IMR-90 (cell line): ENCODE measurements at places on chromosomes 11 and 22.
A peak's percentile ranks its signal among the peaks of the same experiment; 100 is the strongest.

DNA sequence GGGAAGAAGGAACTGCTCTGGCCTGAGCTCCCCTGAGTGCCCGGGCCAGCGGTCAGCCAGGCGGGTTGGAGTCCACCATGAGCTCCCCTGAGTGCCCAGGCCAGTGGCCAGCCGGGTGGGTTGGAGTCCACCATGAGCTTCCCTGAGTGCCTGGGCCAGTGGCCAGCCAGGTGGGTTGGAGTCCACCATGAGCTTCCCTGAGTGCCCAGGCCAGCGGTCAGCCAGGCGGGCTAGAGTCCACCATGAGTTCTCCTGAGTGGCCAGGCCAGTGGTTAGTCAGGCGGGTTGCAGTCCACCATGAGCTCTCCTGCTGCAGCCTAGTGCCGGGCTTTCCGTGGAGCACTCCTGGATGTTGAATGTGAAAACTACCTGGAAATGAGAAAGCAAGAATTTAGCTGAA lies 844.0 kb downstream of the TBC1D22A start:
- H3K27me3 ChIP-seq: no peaks in the 10 kb centered on the region
- no peaks in the 10 kb centered on the region for H3K36me3 ChIP-seq
- H3K27ac ChIP-seq: no peak overlapping the region
- DNase-seq: no peak

DNA sequence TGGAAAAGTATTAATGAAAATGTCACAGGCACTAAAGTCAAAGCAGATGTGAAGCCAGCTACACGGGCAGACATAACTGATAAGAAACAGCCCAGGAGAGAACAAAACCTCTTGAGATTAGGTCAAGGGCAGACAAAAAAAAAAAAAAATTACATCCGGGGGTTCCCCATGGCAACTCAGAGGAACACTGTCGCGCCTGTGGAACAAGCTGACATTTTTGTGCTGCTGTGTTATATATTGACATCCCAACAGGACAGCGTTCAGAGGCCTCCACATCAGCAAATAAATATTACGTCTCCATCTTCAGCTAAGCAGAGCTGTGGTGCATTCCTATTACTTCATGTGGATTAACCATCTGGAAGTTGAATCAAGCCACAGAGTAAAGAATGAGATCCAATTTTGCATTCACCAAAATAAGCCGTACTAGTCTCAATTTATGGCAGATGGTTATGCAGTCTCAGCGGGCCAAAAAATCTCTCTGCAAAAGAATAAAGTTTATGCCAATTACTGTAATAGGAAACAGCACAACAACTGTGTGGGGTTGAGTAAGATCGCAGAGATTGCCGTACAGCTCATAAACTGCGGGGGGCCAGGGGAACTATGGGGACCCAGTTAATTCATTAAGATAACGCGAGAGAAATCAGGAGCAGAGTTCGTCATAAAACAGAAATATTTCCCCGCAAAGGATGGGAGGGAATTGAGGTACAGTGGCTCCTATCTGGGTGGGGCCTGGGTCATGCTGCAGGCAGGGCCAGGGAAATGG lies 41.3 kb upstream of the MN1 start:
- H3K4me3 ChIP-seq: no peak overlapping the region
- H3K27me3 ChIP-seq: no peaks in the 10 kb centered on the region
- peaks cover 9% of the 10 kb centered on the region for H3K4me1 ChIP-seq
- H3K27ac ChIP-seq: no peak overlapping the region
- DNase-seq: no peak

DNA sequence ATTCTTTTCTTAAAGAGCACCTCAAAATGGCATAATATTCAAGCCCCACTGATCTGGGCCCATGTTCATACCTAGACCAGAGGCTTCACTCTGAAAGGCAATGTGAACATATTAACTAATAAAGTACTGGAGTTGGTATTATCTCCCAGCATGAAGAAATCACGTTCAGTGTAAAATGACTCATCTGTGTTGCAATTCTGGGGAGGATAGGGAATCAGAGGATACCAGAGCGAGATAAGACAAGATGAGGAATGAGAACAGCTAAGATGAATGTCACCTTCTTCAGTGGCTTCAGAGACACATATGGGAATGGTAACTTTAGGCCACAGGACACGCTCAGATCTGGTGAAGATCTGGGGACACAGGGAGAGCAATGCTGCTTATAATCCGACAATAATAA lies 121.1 kb downstream of the NTM start:
- H3K4me1 ChIP-seq: no peaks in the 10 kb centered on the region
- H3K27ac ChIP-seq: no peak overlapping the region
- peaks cover 2% of the 10 kb centered on the region for H3K27me3 ChIP-seq
- H3K4me3 ChIP-seq: no peak overlapping the region

- no peak overlapping the region for H3K27ac ChIP-seq
- DNase-seq: no peak
- no peaks in the 10 kb centered on the region for H3K27me3 ChIP-seq
- H3K4me3 ChIP-seq: no peak overlapping the region
Measured at GRCh38 chr11:62139526-62140303, 15.9 kb downstream of the INCENP start.

DNA sequence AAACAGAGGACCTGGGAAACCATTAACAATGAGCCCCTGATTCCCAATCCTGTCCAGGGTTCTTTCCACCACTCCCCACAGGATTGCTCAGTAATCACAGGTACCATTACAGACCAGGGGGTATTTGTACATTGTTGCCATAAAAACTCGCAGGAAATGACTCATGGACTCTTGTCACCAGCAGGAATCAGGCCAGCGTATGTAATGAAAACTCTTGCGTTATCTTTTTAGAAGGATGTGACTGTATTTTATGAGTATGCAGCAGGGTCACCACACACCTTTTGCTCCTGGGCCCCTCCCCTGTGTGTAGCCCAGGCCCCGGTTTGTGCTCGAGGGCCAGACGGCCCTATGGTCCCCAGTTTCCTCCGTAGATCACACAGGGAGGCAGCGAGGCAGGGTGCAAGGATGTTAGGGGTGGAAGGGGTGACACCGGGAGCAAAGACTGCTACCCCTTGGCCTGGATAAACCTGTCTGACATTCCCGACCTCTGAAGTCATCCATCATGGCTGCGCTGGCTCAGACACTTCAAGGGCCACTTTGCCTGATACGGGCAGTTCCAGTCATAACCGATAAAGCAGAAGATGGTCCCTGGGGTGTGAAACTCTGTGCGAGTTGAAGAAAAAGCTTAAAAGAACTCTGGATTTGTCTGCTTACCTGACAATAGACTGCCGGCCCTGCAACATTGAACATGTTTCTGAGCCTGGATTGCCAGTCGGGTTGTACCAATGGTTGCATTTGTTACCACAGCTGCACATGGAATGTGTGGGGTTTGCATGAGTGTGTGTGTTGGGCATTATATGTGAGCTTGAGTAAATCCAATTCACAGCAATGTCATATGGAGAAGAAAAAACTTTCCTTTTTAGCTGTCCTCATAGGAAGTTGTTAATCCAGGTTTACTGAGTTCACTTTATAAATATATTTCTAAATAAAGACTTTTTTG lies 56.9 kb downstream of the MICAL2 start:
- H3K36me3 ChIP-seq: peaks cover 23% of the 10 kb centered on the region
- DNase-seq: peak; percentile 97
- H3K27me3 ChIP-seq: no peaks in the 10 kb centered on the region

GRCh38 chr11:62241095-62241494 lies 944 bp upstream of the SCGB1D2 start:
- H3K4me3 ChIP-seq: no peak overlapping the region
- peaks cover 3% of the 10 kb centered on the region for H3K27me3 ChIP-seq
- no peaks in the 10 kb centered on the region for H3K4me1 ChIP-seq
- no peaks in the 10 kb centered on the region for H3K36me3 ChIP-seq
- H3K27ac ChIP-seq: no peak overlapping the region

DNA sequence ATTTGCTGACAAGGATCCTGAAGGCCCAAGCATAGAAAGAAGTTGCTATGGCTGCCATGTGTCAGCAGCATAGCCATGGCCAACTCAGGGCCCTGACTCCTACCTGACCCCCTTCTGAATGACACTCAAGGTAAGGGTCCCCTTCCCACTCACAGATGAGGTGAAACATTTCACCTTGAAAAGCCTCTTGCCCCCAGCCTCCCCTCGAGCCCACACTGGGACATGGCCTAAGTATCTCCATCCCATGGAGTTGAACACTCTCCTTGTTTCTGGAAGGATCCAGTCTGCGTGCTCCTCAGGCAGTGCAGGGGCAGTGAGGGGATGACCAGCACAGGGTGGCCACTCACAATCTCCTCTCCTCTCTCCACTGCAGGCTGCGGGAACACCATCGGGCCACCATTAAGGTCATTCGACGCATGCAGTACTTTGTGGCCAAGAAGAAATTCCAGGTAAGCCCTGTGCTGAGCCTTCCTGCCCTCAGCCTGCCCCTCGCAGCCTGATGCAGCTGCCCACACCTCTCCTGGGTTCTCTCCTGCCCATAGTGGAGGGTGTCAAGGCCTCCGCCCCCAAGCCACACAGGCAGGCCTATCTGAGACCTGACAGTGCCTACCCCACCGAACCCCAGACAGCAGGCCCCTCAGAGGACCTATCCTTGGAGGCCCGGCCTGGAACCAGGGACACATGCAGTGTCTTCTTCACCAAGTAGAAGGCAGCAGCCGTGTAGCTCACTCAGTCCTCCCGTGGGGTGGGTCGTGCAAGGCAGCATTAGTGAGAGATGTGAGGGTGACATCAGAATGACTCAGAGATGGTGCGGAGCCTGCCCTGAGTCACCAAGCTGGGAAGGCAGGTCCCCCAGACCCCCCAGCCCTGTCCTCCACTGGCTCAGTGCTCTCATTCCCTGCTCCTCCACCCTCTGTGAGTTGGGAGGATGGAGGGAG lies 68.9 kb upstream of the KCNQ1OT1 start:
- peaks cover 11% of the 10 kb centered on the region for H3K4me1 ChIP-seq
- no peak overlapping the region for H3K4me3 ChIP-seq
- H3K36me3 ChIP-seq: no peaks in the 10 kb centered on the region
- DNase-seq: peak; percentile 93

- DNase-seq: no peak
- H3K4me3 ChIP-seq: no peak overlapping the region
- H3K4me1 ChIP-seq: no peaks in the 10 kb centered on the region
- H3K27ac ChIP-seq: no peak overlapping the region
- H3K36me3 ChIP-seq: 0 out of 2 replicates have a peak, but pooled peaks cover 4% of the 10 kb centered on the region
Measured at GRCh38 chr11:17887779-17888178, 125.1 kb downstream of the SERGEF start.

DNA sequence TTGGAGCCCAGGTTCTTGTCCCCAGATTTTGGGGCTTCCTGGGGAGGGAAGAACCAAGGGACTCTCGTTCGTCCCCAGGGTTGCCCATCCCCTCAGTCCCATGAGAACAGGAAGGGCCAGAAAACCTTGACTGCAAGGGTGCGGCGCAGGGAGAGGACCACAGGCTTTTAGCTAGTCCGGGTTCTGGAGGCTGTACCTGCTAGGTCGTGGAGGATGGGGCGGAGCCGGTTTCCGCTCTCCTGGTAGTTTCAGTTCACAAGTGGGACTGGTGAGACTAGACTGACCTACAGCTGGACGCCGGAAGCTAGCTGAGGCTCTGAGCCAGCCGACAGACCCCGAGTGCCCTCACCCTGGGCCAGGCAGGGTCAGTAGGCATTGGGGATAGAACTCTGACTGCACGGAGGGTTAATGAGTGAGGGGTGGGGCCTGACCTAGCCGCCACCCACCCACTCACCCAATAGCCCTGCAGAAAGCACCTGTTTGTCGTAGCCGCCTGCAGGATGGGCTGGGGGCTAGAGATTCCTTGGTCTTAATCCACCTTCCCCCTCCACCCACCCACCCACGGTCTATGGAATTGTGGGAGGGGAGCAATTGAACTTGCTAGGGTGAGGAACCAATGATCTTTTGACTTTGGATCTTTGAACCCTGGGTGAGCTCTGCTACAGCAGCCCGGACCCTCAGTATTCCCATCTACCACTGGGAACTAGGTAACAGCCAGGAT lies 1.5 kb downstream of the MAFF start:
- DNase-seq: peak; percentile 53
- H3K4me1 ChIP-seq: peaks cover 24% of the 10 kb centered on the region
- H3K36me3 ChIP-seq: 0 out of 2 replicates have a peak, but pooled peaks cover 1% of the 10 kb centered on the region
- peak overlapping the region; percentile 67 for H3K4me3 ChIP-seq

- no peak for DNase-seq
- H3K4me1 ChIP-seq: no peaks in the 10 kb centered on the region
- H3K27ac ChIP-seq: no peak overlapping the region
- H3K4me3 ChIP-seq: no peak overlapping the region
- no peaks in the 10 kb centered on the region for H3K27me3 ChIP-seq
- no peaks in the 10 kb centered on the region for H3K36me3 ChIP-seq
Measured at GRCh38 chr11:132174362-132175255, 804.2 kb downstream of the NTM start.

- no peak overlapping the region for H3K27ac ChIP-seq
- peak; percentile 26 for DNase-seq
- no peak overlapping the region for H3K4me3 ChIP-seq
- H3K27me3 ChIP-seq: no peaks in the 10 kb centered on the region
- H3K4me1 ChIP-seq: peaks cover 2% of the 10 kb centered on the region; the same call in 1 of the 2 replicates
- H3K36me3 ChIP-seq: peaks cover 5% of the 10 kb centered on the region
Measured at GRCh38 chr11:78268591-78269410, 80.1 kb downstream of the USP35 start.

- H3K27me3 ChIP-seq: no peaks in the 10 kb centered on the region
- DNase-seq: peak; percentile 95
Measured at GRCh38 chr11:5620651-5621521, 3.9 kb upstream of the TRIM34 start.

DNA sequence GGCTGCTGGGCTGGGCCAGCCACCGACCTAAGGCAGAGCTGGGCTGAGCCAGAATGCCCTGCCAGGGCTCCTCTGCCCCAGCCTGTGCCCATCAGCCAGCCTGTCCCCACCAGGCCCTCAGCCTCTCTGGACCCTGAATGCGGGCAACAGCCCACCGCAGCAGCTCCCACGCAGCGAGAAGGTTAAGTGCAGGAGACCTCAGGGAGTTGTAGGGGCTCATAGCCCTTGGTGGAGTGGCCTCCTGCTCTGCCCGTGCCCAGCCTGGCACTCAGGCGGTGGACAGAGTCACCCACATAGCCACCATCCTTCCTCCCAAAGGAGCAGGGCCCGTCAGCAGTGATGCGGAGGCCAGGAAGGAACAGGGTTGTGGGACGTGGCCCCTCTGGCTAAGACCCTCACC lies 19.1 kb downstream of the WNT7B start:
- H3K4me1 ChIP-seq: no peaks in the 10 kb centered on the region
- no peak overlapping the region for H3K4me3 ChIP-seq
- H3K27ac ChIP-seq: no peak overlapping the region
- no peak for DNase-seq
- no peaks in the 10 kb centered on the region for H3K36me3 ChIP-seq
